Eye (tissue), 1 donor: ENCODE measurements at places on chromosomes 2 and 18.

DNA sequence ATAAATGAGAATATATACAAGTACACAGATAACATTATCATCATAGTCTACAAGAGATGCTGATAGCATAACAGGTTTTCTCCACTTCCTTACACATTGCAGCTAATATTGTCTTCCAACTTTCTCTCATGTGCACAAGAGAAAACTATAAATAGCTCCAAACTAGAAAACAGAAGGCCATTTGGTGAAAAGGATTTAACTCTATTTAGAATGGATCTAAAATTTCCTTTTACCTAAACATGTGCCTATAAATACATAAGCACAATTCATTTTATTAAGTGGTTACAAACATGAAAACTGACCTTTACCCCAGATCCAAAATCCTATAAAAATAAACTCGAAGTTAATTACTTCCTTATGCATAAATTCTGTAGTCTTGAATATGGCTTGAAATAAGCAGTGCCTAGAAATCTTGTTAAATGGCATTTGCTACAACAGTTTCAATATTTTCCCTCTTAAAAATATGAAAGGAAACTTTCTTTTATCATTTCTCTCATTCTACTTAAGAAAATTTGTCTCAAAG lies 41.6 kb downstream of the SLC25A12 start:
- DNase-seq, result peak; percentile 20

DNA sequence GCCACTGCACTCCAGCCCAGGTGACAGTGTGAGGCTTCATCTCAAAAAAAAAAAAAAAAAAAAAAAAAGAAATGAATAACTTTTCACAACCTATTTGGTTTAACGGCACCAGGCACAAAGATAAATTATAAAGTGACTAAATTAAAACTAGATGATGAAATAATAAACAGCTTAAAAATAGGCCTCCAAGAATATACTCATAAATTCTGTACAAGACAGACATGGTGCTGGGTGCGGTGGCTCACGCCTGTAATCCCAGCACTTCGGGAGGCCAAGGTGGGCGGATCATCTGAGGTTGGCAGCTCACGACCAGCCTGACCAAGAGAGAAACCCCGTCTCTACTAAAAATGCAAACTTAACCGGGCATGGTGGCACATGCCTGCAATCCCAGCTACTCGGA lies 19.7 kb downstream of the USP34 start:
- DNase-seq, result no peak

- DNase-seq, result no peak
Measured at GRCh38 chr2:148957023-148957422, 81.5 kb upstream of the LYPD6B start.

DNA sequence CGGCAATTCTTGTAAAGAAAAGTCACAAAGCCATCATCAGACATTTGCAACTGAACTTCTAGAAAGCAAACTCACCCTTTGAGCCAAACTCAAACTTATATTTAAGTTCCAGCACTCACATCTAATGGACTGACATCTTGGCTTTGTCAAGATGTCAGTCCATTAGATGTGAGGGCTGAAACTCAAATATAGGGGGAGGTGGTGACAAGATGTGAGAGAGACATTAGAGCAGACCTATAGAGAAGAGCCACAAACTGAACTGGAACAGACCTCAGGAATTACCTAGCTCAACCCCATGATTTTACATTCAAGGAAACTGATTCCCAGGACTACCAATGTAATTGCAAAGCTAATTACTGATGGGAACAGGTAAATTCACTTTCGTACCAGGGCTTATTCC lies 543.8 kb downstream of the TNS1 start:
- DNase-seq, result no peak

DNA sequence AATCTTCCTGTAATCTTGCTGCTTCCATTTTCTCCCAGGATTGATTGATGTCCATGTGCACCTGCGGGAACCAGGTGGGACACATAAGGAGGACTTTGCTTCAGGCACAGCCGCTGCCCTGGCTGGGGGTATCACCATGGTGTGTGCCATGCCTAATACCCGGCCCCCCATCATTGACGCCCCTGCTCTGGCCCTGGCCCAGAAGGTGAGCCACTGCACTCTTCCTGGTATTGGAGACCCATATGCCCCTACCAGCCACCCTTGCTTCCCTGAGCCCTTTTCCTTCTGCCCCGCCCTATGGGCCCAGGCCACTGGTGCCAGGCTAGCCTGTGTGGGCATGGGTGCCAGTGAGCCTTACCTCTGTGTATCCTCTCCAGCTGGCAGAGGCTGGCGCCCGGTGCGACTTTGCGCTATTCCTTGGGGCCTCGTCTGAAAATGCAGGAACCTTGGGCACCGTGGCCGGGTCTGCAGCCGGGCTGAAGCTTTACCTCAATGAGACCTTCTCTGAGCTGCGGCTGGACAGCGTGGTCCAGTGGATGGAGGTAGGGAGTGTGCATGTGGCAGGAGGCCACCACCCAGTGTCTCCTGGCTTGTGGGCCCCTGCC lies 20.3 kb downstream of the CAD start:
- DNase-seq, result no peak
